Activated CD4-positive, alpha-beta T cell treated with anti-CD3 and anti-CD28 coated beads for 24 hours (primary cell): ENCODE measurements at places on chromosomes 12 and 14.
A peak's percentile ranks its signal among the peaks of the same experiment; 100 is the strongest.

DNA sequence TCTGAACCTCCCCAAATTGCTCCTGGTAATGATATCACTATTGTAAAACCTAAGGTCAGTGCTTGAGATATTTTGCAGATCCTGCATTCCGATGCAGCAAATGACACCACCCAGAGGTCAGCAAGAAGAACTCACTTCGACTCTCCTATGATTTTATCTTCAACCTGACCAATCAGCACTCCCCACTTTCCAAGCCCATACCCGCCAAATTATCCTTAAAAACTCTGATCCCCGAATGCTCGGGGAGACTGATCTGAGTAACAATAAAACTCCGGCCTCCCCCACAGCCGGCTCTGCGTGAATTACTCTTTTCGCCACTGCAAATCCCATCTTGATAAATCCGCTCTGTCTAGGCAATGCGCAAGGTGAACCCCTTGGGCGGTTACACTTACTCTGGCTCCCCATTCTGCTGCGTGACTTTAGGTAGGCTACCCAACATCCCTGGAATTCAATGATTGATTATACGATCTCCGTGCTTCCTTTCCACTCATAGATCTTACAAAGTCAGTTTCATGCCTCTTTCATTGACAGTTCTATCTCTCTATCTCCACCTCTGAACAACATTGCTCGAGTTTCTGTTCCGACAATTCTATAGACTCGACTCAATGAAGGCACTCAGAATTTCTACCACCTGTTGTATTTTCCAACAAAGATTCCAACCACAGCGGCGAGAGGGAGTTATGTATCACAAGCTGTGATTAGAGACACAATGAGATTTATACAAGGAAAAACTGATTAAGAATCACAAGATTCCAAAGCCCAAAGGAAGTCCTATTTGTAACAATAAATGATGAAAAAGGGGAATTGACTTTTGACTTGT lies 939 bp downstream of the NPC2 start:
- DNase-seq = no peak

- DNase-seq = no peak
These were observed 493.5 kb downstream of the NAV3 start for GRCh38 chr12:78324234-78324633.

GRCh38 chr12:122350141-122350848 lies 72.2 kb downstream of the CLIP1 start:
- DNase-seq = no peak

- no peak for DNase-seq
These were observed 1.8 kb upstream of the LRFN5 start for GRCh38 chr14:41604721-41605531.

GRCh38 chr14:33811721-33812120 lies 139.2 kb downstream of the EGLN3 start:
- no peak for DNase-seq

- DNase-seq = no peak
These were observed 149.3 kb upstream of the LRFN5 start for GRCh38 chr14:41457393-41457792.

GRCh38 chr12:62584619-62585018 lies 118.0 kb downstream of the MON2 start:
- no peak for DNase-seq

DNA sequence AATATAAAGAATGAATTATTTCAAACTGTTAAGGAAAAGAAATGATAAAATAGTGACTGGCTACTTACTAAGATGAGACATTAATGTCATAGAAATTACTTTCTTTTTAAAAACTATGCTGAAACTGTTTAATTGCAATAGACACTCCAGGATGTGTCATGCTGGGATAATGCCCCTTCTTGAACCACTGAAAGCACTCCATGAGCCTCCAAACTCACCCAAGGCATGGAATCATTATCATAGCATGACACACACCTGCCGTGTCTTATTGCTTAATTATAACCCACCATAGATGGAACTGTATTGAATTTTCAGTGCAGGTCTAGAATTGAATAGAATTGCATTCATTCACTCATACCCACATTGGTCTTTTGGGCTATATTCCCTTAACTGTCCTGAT lies 4.3 kb downstream of the MBIP start:
- DNase-seq = no peak

DNA sequence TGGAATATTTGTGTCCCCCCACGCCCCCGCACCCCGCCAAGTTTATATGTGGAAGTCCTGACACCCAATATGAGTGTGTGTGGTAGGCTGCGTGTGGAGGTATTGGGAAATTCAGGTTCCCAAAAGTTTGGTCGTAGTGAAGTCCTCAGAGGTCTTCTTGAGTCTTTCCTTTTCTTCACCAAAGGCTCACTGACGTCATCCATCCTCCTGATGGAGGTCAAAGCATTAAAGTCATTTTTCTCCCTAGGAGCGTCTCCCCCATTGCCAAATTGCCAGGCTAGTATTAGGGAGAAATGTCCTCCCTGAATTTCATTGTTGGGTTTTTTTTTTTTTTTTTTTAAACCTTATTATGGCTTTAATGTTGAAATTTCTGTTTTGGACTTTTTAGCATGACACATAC lies 113.7 kb downstream of the RGS6 start:
- DNase-seq = no peak

DNA sequence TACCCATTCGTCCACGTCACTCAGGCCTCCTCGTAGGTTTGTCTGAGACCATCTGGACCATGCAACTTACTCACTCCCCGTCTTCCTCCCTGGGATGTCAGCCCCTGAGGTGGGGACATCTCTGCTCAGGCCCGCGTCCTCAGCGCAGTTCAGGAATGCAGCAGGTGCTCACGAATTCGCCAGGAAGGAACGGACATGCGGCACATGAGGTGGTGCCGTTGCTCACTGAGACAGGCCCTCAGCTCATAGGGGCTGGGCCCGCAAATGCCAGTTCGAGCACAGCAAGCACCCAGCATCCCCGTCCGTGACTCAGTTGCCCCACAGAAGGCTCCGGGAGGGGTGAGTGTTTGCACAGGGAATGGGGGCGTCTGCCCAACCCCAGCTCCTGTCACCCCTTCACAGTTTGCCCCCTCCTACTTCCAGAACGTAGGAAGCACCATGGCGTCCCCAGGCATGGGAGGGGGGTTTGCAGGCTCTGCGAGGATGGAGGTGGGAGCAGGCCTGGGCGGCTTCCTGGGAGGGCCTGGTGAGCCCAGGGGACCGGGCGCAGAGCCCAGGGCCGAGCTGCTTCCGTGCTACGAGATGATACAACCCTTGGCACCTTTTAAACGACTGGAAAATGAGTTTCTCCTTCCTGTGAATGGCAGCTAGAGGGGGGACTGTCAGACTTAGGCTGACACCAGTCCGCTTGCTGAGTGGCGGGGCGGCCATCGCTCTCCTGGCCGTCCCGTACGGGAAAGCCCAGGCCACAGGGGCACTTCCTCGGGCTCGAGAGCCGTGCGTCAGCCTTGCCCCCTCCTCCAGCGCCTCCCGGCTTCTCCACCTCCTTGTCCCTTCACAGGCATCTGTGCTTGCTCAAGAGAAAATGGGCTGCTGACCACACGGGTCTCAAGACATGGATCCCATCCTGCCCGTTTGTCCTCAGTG lies 6.9 kb downstream of the GALNT9 start:
- no peak for DNase-seq

- no peak for DNase-seq
These were observed 71.6 kb upstream of the USP44 start for GRCh38 chr12:95622879-95623278.

- no peak for DNase-seq
These were observed 148.0 kb upstream of the PDE3A start for GRCh38 chr12:20220339-20220738.

GRCh38 chr12:55797550-55797949 lies 20.0 kb downstream of the SARNP start:
- DNase-seq = no peak

DNA sequence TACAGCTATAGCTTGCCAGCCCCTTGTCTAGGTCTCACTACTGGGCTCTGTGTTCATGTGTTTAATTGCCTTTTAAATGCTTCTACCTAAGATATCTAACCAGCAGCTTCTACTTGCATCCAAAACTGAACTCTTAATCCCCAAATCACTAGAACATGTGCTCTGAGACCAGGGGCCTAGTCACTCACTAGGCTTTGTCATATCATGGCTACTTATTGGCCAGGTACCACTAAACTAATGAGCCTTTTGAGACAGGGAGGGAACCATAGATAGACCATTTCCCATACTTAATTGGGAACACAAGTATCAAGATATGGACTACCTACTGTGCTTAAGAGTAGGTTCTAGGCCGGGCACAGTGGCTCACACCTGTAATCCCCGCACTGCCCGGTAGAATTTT lies 6.5 kb downstream of the HSP90B1 start:
- DNase-seq = no peak

- DNase-seq = no peak
These were observed 19.5 kb upstream of the LRRC10 start for GRCh38 chr12:69630191-69630590.

- no peak for DNase-seq
These were observed 6.4 kb downstream of the TTC6 start for GRCh38 chr14:37601865-37602264.

DNA sequence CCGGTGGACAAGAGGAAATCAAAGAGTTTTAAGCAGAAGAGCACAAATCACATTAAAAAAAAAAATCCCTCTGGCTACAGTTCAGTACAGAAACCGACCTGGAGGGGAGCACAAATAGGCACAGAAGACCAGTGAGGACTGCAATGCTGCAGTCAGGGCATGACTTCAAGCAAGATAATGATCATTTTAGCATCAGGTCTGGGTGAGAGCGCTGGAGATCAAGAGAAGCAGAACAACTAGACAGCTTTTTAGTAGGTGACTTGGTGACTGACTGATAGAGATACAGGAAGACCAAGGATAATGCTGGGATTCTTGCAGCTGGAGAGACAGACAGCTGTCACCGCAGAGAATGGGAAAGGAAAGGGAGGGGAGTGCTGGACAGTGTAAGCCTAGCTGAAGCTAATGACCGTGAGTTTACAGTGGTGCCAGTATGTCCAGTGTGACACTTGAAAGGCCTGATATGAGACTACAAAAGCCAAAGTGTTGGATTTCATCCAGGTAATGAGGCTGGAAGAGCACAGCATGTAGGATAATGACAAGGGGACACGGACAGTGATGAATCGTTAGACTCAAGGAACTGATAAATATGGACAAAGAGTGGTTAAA lies 5.6 kb downstream of the NFYB start:
- DNase-seq = no peak

DNA sequence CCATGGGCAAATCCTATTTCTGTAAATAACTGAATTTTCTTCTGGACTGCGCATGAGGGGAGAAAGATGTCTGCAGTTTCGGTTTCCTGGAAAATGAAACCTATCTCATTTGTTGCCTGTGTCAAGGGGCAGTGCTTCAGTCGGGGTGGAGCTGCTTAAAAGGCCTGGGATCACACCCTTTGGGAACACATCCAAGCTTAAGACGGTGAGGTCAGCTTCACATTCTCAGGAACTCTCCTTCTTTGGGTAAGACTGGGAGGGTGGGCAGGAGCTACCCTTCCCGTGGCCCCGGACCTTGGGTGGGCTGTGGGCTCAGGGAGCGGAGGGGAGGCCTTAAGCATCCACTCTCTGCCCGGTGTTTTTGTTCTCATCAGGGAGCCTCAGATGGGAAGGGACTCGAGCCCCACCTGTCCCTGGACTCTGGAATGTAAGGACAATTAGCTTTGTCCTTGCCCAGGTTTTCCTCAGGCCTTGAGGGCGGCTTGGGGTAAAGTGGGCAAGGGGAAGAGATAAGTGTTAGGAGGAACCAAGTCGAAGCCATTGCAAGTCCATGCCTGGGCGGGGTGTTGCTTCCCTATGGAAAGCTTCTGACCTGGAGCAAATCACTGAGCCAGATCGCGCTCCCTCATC lies at the start of gene IFI27:
IFI27 (plus strand) TSS at position 185 of the 630 bp plus-strand sequence.
- DNase-seq = no peak

DNA sequence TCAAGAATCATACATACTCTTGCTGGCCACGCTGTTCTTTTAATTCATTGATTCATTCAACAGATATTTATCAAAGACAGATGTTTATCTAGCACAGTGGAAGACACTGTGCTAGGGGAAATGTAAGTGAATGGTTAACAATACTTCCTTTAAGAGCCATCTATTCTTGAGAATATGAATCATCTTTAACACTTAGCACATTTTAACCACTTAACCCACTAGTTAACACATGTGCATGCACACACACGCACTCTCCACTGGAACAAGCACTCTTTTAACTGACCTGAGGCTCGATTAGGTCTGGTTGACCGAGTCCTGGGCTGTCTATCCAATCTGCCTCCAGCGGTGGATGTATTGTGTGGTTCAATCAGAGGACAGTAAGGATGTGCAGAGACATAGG lies 34.6 kb downstream of the LMNTD1 start:
- no peak for DNase-seq

DNA sequence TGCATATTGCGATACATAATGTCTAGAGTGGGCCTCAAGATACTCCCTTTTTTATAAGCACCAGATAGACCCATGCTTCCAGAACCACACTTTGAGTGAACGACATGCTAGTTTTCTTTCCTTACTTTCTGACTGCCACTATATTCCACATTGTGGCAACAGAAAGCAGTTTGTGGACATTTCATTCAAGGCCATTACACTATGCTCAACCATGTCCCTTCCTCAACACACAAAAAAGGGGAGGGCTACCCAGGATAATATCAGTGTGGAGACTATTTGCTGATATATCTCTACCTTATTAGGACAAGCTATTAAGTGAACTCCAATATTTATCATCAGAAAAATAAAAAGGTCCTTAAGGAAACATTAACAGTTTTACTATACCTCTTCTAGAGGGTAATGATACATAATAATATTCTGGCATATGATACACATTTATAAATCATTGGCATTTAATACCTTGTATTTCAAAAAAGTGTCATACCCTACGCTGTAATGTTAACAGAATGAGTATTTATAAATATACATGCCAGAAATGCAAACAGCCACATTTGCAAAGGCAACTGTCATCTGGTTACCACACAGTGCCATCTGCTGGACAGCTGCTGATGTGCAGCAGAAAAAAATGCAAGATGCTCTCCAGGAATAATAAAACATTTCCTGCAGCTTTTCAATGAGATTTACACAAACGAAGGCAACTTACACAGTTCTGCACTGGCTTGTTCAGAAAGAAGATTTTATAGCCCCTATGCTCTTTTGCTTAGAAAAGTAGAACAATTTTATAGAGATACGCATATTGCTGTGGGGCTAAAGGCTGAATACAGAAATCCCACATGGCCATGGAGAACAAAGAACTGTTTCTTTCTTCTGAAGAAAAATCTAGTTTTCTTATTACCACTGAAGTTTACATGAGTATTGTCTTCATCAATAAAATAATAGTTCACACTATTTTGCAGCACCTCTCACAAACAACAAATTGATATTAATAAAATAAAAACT lies 182.2 kb upstream of the GRIP1 start:
- peak; percentile 34 for DNase-seq

DNA sequence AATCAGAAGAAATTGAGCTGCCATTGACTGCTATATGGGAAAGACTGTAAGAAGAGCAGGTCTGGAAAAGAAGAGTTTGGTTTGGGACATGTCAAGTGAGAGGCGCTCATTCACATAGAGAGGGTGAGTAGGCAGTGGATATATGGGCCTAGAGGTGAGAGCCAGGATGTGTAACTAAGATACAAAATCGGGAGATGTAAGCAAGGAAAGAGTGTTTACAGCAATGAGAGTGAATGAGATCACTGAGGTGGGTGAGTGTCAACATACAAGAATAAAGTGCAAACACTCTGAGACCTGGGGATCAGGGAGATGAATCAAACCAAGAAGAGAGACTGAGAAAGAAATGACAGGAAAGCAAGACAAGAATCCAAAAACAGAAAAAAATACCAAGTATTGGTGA lies 58.0 kb upstream of the RTRAF start:
- DNase-seq = no peak

GRCh38 chr14:35883677-35884293 lies 57.6 kb downstream of the BRMS1L start:
- DNase-seq = peak; percentile 1
